Left renal cortex interstitium (tissue), 4 donors: ENCODE measurements at places on chromosomes 2 and 18. TPM values are rescaled to one million over a fixed set of nuclear protein-coding genes. Genes with fewer than 3 reads are reported as not detected.

- no peak for DNase-seq
These were observed 8.9 kb upstream of the RNF144A start for GRCh38 chr2:6908291-6908690.

DNA sequence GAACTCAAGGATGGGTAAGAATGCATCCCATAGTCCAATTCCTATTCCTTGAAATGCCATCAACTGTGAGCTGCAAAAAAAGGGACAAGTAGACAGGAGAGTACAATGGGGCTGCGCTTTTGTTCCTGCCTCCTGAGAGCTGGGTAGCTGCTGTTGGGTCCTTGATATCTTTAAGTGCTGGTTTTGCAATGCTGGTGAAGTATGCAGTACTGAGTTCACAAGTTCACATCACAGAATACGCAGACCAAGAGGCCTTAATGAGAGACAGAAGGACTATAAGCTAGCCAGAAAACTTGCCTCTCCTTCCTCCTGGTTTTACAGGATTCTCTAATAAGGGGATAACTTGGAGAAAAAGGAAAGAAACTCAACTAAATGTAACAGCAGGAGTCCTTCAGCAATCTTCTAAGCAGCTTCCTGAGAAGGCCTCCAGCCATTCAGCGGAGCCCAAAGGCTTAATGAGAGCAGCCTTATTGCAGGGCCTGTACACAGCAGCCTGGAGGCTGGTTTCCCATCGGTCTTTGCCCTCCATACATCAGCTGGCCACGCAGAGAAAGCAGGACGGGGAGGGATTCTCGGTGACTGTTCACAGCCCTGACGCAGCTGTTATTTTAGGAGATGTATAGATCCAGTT is 293.1 kb downstream of the CDCA7 start:
- DNase-seq, result no peak

GRCh38 chr18:6200204-6200774 is 214.4 kb downstream of the L3MBTL4 start:
- no peak for DNase-seq

Gene POTEC
- 0.03 TPM for polyA plus RNA-seq

Gene PLGLB2
- 4.7 TPM for polyA plus RNA-seq

DNA sequence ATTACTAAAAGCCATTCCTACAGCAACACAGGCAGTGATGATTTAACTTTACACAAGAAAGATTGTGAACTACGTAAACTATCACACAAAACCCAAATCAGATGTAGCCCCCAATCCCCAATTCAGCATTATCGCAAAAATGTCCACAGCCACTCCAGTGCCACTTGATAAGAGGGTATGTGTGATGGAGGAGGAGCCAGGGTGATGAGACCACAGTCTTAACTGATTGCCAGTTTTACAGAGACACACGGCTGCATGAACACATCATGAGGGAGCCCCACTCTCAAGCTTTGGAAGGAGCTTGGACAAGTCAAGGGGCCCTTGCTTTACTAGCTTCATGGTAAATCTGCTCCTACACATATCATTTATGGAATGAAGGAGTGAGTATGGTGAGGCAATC is 116.0 kb downstream of the FAM161A start:
- no peak for DNase-seq

Gene SPEG
- 13.6 TPM for polyA plus RNA-seq

Gene RAB17
- 22.6 TPM for polyA plus RNA-seq

Gene AGBL5
- polyA plus RNA-seq, result 66.6 TPM

DNA sequence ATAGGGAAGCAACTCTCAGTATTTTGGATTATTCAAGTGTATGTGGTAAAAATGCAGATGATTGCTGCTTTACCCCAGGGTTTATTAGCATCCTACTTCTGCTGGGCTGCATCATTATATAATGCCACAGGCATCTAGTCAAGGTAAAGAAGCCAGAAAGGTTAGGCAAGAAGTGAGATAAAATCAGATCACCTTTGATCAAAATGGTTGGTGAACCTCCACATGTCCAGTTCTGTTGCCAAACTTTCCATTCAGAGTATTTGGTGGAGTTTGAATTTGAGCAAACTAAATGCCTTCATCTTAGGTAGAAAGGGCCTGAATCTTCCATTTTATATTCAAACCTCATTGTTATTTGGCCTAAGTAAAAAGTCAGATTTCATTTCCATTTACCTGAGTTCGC is 29.7 kb upstream of the NOSTRIN start:
- DNase-seq, result no peak

GRCh38 chr2:38109732-38110181 is 33.8 kb upstream of the CYP1B1 start:
- DNase-seq, result no peak

- DNase-seq, result no peak
These were observed 173.0 kb downstream of the SMAD7 start for GRCh38 chr18:48777744-48778116.

- no peak for DNase-seq
These were observed 39.4 kb upstream of the AGPS start for GRCh38 chr2:177353187-177353478.

DNA sequence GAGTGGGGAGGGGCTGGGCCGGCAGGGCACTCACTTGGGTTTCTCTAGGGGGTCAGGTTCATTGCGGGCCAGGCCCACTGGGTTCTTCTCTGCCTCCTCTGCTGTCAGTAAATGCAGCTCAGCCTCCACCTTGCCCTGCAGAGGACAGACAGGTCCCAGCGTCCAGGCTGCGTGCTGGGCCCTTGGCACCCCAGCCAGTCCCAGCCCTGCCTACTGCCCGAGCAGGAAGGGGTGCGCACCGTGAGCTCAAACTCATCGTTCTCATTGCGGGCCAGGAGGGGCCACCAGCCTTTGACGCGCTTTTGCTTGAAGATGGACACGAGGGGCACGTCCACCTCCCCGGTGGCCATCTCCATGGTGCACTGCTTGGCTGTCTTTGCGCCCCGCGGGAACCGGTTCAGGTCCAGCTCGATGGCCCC is 17.3 kb downstream of the OTOF start:
- DNase-seq, result no peak

GRCh38 chr2:17148407-17149145 is 369.7 kb downstream of the RAD51AP2 start:
- DNase-seq, result no peak
